ENCODE measurements at places on chromosomes 2 and 18.
A peak's percentile ranks its signal among the peaks of the same experiment; 100 is the strongest.

- no peak for DNase-seq
Measured at GRCh38 chr2:68253219-68254068, 1.1 kb upstream of the PPP3R1 start.

DNA sequence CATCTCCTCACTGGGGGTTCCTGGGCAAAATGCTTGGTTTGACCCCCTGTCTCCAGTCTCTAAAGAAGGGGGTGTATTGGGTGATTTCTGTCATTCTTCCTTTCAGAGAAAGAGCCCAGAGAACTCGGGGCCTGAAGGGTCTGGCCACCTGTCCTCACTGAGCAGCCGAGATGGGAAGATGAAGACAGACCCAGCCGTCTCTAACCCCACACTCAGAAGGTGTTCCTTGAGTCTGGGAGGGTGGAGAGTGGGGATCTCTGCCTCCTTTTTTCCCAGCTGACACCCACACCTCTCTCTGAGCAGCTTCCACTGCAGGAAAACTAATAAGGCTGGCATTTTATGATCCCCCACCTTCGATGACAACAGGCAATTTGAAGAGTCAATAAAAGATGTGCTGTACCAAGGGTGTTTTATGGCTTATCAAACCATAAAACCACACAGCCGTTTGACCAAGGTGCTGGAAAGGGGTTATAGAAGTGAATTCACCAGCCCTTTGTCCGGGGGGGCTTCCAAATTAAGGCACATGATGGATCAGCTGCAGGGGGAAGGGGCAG is 213.8 kb downstream of the SMAD2 start:
- DNase-seq: no peak

GRCh38 chr2:42855221-42855970 is 63.0 kb upstream of the HAAO start:
- no peak for DNase-seq

- no peak for DNase-seq
Measured at GRCh38 chr2:1234731-1235308, 178.4 kb upstream of the TPO start.

DNA sequence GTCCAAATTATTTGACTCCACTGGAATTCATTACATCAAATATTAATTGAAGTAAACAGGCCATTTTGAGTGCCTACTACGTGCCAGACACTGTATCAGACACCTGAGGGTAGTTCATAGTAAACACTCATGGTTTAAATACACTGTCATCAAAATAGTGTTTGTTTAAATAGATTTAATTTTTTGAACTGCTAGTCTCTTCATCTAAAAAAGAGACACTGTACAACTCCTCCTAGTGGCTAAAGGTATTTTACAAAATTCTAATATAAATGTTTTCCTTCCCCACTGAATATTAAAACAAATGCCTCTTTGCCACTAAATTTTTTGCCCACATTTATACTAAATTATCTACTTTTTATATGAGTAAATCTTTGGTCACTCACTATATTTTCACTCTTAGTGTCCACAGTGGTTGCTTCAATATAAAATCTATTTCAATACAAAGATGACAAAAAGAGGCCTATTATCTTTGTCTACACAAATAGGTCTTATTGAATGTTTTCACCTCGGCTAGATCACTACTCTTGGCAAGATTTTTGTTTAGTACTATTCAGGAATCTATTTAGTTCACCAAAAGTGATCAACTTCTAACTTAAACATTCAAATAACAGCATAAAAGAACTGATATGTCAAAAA is 122.1 kb downstream of the TMEM247 start:
- DNase-seq: no peak

- DNase-seq: no peak
Measured at GRCh38 chr2:160479269-160479668, 14.3 kb downstream of the RBMS1 start.

DNA sequence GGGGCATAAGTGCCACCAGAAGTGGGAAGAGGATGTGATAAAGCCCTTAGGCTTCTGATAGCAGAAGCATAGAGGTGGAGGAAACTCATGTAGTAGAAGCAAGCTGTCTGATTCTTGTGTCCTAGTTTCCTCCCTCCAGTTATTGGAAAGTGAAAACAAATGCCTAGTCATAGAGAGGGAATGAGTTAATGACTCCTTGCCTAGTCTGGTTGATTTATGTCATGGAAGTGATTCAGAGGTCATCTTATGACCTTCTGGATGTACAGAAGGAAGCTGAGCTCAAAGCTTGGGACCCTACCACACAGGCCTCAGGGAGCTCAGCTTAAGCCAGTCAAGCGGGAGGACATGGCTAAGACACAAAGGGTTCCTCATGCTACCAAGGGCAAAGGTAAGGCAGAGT is 232.2 kb downstream of the THSD7B start:
- DNase-seq: peak; percentile 43

DNA sequence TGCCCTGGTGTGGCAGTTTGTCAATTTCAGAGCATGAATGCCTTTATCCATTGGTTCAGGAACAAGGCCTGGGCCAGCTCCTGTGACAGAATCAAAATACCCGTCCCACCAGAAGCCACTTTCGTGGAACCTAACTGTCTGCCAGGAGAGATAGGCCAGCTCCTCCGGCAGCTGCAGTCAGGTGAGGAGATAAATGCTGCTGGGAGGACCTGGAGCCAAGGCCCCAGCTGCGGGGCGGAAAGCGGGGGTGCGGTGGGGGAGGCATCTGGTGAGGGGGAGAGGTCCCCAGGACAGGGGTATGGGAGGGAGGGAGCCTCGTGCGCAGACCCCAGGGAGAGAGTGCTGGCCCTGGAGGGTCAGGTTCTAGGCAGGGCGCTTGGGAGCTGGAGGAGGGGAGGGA is 4.4 kb upstream of the ASB1 start:
- DNase-seq: no peak

- DNase-seq: peak; percentile 11
Measured at GRCh38 chr18:65938592-65939372, 188.0 kb downstream of the CDH7 start.

DNA sequence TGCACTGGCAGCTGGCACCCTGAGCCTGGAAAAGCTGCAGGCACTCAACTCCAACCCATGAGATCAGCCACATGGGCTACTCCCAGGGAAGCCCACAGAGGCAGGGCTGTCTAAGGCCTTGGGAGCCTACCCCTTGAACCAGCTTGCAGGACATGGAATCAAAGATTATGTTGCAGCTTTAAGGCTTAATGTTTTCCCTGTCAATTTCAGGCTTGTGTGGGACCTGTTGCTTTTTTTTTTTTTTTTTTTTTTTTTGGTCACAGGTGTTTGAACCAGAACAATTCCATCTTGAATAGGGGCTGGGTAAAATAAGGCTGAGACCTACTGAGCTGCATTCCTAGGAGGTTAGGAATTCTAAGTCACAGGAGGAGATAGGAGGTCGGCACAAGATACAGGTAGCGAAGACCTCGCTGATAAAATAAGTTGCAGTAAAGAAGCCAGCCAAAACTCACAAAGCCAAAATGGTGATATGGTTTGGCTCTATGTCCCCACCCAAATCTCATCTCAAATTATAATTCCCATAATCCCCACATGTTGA is 7.5 kb upstream of the IL1A start:
- no peak for DNase-seq

All from HS-5 (cell line).